ENCODE measurements at places on chromosomes 13 and 19.

GRCh38 chr19:2014731-2015607 lies 545 bp downstream of the BTBD2 start:
- peak; percentile 88 for DNase-seq

GRCh38 chr19:11534948-11535347 lies 3.7 kb upstream of the CNN1 start:
- DNase-seq: no peak

GRCh38 chr19:3931041-3931440 lies 1.8 kb upstream of the NMRK2 start:
- no peak for DNase-seq

DNA sequence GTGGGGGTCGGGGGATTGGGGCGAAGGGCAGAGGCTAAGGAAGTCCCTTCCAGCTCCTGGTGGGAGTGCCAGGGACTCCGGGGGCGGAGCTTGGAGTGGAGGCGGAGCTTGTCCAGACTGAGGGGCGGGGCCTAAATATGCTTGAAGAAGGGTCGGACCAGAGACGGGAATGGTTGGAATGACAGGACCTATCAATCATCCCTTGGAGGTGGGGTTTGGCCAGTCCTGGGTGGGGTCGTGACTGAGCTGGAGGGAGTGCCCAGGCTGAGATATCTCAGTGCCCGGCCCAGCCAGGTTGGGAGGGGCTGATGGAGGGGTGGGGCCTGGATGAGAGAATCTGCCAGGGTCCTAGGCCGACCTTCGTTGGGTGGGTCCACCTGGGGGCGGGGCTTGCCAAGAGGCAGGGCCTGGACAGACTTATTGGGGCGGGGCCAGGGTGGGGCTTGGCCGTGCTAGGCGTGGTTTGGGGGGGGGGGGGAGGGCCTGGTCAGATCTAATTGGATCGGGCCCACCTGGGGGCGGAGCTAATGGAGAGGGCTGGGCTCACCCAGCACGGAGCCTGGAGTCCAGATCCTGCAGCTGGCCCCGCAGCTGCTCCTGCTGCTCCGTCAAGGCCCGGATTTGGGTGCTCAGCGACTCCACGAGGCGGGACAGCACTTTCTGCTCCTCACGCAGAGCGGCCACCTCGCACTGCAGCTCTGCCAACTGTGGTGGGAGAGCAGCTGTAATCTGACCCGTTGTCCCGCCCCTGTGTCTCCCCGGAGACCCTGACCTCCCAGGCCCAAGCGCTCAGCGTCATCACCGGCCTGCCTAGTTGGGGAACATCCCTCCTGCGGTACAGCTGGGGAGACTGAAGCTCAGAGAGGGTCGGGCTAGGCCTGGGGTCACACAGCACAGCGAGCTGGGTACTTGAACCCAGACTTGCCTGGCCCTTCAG lies 2.6 kb upstream of the WIZ start:
- DNase-seq: peak; percentile 86

DNA sequence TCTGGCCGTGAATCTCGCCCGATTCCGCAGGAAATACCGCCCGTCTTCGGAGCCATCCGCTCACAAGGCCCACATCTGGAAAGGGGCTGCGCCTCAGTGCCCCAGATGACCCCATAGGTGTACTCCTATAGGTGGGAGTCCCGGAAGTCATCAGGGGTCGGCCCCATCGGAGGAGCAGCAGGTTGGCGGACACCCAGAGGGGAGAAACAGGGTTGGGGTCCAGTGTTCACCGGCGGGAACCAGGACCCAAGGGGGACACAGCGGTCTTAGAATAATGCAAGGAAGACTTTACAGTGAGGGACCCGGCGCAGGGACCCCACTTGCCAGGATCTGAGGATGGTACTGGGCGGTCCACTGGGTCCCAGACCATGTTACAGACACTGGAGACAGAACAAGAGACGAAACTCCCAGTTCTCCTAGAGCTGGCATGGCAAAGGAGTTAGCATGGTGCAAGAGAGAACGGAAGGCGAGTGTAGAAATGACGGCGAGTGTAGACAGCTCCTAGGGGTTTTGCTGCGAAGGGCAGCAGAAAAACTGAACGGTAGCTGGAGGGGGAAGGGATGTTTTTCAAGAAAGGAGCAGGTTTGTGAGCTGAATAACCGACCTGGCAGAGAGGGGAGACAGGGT lies 4.2 kb upstream of the RGL3 start:
- no peak for DNase-seq
